Effector CD8-positive, alpha-beta T cell (primary cell): ENCODE measurements at places on chromosomes 13 and 19.

DNA sequence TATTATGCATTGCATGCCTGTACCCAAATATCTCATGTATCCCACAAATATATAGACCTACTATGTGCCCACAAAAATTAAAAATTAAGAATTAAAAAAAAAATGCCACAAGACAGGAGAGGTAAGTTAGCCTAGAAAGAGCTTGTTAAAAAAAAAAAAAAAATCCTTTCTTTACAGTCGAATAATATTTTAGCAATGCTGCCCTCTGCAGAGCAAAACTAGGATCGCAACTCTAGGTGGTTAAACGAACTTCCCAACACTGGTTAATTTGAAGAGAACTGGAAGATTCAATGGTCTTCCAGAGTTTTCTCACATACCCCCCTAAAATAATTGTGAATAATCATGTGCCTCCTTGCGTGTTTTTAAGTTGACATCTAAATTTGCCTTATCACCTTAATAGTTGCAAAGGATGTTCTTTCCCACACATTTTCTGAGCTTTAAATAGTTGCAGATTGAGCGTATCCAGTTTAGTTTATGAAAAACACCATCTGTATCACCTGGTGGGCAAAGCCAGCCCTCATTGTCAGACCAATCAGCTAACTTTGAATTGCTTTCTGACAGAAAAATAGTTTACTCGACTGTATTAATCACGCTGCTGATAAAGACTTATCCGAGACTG lies 47.4 kb upstream of the RCBTB2 start:
- peak; percentile 65 for DNase-seq

- DNase-seq: no peak
Measured at GRCh38 chr13:49701491-49701890, 10.2 kb upstream of the EBPL start.

GRCh38 chr13:43583321-43583720 lies 203.5 kb downstream of the ENOX1 start:
- no peak for DNase-seq

GRCh38 chr19:47497050-47497766 lies 13.2 kb upstream of the KPTN start:
- no peak for DNase-seq

DNA sequence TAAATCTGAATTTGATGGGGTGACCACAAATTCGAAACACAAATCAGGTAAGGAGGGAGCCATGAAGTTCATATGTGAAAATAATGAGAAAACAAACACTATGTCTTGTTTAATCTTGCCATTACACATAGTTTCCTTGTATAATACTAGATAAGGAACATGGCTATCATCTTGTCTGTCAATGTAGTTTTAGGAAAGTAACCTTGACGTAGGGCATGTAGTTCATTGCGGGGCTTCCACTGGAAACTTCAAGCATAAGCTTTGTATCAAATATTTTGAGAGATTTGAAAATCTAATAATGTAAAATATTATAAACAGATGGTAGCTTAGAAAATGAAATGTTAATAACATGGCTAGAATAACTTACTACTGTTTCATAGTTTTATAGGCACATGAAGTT lies 8.8 kb downstream of the BIVM start:
- no peak for DNase-seq

DNA sequence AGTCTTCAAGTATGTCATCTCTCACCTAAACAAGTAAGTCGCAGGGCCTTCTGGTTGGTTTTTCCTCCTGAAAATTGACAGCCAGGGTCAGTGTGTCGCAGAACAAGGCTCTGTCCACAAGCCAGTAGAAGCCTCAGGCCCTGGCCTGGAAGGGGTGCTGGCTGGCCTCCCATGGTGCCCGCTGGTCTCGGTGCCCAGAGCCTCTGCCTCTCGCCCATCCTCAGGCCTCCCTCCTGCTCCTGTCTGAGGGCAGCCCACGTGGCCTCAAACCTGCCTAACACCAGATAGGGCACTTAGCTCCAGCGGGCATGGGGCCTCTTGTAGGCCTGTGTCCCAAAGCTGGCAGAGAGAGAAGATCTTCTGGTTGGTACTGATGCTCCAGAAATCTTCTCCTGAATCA lies 20.3 kb upstream of the NPAS1 start:
- DNase-seq: no peak

- DNase-seq: no peak
Measured at GRCh38 chr13:66212511-66212910, 1017.6 kb downstream of the PCDH9 start.

DNA sequence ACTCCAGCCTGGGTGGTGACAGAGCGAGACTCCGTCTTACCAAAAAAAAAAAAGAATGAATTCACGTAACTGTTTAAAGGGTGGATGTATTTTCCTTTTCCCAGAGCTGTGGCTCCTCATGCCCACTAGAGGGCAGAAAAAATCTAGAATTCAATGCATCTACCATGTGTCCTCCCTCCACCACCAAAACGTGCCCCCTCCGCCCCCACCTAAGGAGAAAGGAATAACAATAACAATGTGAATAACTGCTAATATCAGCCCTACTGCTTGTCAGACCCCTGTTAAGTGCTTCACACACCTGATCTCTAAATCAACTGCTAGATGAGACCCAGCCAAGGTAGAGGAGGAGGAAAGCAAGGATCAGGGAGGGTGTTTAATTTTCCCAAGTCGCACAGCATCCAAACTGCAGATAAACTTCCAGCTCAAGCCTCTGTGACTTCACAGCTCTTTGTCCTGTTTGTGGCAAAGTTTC lies 20.2 kb upstream of the PNMA8B start:
- no peak for DNase-seq
